Mucosa of descending colon (tissue), 3 donors: ENCODE measurements at places on chromosomes 4 and X.

DNA sequence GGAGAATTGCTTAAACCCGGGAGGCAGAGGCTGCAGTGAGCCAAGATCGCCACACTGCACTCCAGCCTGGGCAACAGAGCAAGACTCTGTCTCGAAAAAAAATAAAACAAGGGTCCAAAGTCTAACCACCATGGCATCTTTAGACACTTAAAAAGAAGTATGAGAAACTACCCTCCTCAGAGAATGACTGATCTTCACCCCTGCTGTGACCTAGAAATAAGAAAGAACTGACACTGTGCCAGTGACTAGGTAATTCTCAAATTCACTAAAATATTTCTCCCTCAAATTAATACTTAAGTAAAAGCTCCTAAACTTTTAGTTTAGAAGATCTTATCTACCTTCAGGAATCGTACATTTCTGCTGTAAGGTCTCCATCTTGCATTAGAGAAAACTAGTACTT is 80.3 kb downstream of the AFAP1 start:
- DNase-seq: no peak

GRCh38 chr4:136750897-136751296 is 781.4 kb downstream of the PCDH18 start:
- DNase-seq: no peak

- DNase-seq: no peak
Measured at GRCh38 chrX:53356186-53356585, 66.3 kb downstream of the SMC1A start.

- DNase-seq: no peak
Measured at GRCh38 chr4:84110040-84110439, 389.1 kb downstream of the NKX6-1 start.

DNA sequence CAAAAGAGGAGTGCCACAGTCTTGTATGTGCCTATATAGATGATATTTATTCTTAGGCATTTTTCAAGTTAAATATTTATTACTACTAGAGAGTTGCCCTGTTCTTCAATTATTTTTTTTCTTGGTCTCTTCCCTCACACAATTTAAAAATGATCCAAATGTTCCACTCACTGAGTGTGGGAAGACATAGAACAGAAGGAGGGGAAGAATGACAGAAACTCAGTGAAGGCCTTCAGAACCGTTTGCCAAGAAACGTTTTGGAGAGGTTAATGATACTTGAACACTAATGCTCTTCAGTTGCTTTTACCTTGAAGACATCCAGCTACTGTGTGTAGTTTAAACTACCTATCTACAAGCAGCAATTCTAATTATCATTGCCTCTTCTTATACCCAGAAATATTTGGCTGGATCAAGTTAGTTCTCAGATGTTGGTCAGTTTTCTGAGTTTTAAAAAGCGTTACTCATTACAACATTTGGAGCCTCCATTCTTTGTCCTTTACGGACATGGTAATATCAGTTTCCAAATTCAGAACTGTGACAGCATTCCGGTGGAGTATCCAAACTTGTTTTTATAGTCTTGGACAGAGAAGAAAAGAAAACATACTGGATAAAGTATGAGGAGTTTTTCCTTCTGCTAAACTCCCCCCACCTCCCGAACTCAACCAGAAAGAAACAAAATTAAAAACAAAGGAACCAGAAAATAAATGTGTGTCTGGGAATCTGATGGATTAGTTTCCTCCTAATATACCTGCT is 389.7 kb downstream of the SPRY1 start:
- no peak for DNase-seq

GRCh38 chr4:41072021-41072777 is 142.1 kb downstream of the APBB2 start:
- DNase-seq: no peak

DNA sequence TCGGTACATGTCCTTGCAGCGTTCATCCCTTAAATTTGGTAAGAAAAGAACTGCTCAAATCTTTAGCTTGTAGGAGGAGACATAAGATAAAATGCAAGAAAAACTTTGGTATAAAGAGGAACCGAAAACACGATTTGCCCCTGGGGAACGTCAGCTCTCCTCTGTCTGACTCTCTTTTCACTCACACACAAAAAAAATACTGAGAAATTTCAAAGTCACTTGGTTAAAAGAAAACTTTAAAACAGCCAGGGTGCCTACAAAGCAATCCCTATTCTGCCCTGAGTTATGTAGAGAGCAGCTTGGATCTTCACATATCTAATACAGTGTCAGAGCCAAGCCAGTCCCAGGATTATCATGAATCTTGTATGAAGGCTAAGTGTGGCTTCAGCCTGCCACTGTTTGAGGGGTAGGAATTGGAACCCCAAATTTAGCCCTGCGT is 248.5 kb upstream of the CXXC4 start:
- DNase-seq: no peak

DNA sequence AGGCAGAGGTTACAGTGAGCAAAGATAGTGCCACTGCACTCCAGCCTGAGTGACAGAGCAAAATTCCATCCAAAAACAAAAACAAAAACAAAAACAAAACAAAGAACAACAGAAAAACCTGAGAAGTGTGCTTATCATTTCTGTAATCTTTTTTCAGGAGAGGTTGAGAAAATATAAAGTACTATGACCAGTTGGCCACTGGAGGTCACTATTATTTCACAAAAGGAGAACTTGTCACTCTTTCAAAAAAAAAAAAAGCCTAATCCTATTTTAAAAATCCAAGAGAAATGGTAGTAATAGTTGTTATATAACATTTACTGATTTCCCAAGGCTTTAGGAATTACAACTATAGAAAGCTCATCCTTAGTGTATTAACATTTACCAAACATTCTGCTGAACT is 24.9 kb upstream of the RNF150 start:
- no peak for DNase-seq

DNA sequence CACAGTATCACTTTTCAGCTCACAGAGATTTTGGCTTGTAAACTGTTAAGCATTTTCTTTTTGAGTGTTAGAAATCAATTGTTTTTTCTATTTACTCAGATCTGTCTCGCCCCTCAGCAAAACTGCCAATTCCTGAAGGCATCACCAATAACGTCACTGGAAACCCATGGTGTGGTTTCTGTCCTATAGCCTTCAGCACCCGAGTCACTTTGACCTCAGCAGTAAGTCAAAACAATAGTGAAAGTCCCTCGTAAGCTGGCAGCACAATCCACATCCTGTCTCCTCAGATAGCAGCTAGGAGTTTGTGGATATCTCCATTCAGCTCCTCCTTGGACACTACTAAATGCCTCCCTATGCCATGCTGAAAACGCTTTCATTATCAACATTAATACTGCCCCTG is 1787.4 kb upstream of the ADGRL3 start:
- no peak for DNase-seq

DNA sequence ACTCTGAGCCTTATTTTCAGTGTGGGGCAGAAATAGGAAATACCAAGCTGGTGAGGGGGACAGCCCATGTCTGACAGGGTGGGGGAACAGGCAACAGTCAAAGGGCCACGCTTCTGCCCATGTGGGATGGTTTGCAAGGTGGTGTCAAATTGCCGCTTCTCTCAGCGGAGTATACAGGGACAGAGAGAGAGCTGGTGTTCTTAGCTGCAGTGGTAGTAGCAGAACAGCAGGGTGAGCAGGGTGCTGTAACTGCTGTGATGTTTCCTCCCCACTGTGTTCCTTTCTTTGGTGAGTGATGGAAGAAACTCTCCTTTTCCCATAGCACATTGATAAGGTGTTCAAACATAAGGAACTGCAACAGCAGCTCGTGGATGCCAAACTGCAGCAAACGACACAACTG is 37.9 kb downstream of the RBBP7 start:
- no peak for DNase-seq

- DNase-seq: no peak
Measured at GRCh38 chr4:48227662-48228061, 42.0 kb downstream of the TEC start.

- no peak for DNase-seq
Measured at GRCh38 chr4:115973768-115974167, 860.3 kb upstream of the NDST4 start.

DNA sequence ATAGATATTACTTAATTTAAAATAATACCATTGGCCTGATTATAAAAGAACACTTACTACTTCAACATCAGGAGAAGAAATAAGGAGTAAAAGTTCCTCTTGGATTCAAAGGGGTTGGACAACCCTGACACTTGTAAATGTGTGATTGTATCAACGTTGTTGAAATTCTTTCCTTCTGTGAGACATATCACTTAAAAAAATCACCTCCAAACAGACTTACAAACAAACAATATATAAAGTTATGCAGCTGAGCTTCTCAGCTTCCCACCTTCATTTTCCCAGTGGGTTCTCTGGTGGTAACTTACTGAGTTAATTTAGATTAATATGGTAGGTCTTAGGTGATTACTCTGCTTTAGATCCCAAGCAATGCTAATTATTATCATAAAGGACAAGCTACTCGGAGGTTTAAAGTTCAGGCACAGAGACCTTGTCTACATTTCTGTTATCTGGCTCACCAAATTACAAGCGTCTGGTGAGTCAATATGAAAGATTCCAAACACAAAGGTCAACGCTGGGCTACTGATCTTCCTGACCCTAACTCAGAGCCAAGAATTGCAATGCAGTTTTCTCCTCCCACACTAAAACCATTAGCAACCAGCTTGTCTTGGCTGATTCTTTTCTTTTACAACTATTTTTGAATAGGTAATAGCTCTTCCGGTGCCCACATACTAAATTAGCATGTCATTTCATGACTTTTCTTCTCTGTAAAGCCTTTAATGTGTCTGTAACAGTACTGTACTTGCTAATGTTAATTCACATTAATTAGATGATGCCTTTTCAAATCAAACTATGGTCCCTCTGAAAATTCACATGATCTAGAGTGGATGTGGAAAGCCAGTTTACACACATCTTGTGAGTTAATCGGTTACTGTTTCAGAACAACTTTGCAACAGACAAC is 157.6 kb downstream of the RASL11B start:
- no peak for DNase-seq

- no peak for DNase-seq
Measured at GRCh38 chr4:38509551-38509950, 154.4 kb upstream of the KLF3 start.

DNA sequence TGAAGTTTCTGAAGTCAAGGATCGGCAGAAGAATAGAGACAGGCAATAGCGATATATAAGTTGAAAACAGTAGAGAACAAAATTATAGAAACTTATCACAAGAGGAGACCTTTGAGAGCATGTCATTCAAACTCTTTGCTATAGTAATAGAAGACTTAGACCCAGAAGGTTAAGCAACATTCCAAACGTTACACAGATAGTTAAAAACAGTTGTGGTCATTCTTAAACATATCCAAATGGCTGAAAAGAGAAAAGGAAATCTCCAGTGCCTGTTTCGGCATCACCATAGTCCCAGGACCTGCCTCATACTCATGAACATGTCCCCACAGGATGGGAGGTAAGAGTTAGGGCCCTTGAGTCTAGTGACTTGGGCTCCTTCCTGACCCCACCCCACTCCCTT is 258.1 kb upstream of the NOCT start:
- DNase-seq: no peak
